ENCODE measurements at places on chromosomes 11 and 22.

GRCh38 chr11:64316672-64317324, 561 bp downstream of the TRMT112 start:
- peak; percentile 54 for DNase-seq

DNA sequence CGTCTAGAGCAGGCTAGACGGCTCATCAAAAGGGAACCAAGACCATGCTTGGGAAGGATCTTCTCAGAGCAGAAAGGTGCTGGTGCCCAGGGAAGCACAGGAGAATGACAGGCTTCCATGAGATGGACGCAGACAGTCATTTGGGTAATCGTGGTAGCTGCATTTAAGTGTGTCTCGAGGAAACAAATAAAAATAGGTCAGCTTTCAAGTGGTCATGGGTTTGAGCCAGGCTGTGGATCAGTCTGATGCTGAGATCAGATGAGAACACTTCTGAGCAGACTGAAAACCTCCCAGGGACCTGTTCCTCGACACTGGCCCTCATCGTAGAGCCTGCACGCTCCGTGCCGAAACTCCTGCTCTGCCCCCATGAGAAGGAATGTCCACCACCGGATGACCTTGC, 4.7 kb downstream of the CARS1 start:
- DNase-seq: no peak

- DNase-seq: no peak
Observed at GRCh38 chr11:12642040-12642439, 32.2 kb upstream of the TEAD1 start.

DNA sequence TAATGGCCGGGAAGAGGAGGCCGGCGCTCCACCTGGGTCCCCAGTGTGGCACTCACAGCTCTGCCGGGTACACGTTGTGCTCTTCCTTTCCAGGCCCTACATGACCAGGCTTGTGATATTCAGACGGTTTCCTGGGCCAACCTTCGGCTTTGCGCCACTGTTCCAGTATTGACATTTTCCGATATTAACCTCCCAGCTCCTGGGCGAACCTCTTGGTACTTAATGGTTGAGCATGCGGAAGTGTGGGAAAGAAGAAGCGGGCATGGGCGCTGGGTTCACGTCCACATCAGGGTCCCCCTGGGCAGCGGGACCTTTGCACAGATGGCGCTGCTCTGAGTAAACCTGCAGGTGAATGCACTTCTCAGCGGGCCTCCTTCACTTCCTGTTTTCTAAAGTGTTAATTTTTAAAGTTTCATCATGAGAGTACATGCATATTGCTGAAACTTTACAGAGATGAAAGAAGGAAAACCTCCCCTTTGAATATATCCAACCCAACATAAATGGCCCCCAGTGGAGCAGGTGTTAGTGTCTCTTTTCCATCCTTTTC, 286.7 kb downstream of the TBC1D22A start:
- no peak for DNase-seq

DNA sequence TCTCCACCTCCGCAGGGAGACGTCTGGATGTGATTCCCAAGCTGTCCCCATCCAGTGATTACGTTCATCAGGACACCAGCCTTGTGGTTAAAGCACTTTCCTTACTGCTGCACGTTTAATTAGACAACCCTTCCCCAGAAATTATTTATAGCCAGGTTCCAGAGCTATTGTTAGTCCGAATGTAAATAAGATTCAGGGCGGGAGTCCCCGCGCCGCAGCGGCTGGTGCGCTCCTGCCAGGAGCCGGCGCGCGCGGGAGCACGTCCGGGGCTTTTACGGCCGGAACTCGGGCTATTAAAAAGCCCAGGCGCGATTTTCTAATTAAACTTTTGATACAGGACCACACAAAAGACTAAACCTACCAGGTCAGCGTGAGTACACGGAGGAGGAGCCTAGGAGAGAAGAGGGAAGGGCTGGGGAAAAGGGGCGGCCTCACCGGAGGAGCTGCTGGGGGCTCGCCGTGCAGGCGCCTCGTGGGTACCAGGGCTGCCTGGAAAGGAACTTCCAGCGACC, 538.3 kb downstream of the OPCML start:
- no peak for DNase-seq

- DNase-seq: peak; percentile 88
Observed at GRCh38 chr11:67505605-67506396, 638 bp upstream of the PITPNM1 start.

GRCh38 chr11:3926458-3927095, 71.1 kb downstream of the STIM1 start:
- DNase-seq: no peak

DNA sequence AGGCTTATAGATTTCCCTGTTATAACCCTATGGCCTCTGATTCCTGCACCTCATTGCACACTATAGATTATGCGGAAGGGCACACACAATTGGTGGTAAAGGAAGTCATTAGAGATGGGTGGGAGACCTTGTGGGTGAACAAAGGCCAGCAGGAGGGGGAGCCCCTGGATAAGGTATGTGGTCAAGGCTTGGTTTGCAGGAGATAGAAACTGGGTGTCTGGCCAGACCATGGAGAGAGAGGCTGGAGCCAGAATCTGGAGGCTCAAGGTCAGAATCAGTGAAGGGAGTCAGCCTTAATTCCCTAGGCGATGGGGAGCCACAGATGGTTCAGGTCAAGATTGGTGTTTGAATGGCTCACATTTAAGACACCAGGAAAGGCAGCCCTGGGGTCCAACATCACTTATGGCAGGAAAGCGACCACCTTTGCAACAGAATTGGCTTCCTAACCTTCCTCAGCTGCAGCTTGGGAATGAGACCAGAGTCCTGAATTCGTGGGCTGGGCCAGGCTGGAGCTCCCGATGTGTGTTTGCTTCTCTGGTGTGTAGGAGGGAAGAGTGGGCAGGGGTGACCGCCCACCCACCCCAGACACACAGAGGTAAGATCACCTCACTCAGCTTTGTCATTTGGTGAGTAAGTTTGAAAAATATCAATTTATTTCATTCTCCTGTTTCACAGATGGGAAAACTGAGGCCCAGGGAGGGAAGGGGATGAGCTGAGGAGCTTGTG, 22.7 kb upstream of the SCUBE1 start:
- DNase-seq: no peak

DNA sequence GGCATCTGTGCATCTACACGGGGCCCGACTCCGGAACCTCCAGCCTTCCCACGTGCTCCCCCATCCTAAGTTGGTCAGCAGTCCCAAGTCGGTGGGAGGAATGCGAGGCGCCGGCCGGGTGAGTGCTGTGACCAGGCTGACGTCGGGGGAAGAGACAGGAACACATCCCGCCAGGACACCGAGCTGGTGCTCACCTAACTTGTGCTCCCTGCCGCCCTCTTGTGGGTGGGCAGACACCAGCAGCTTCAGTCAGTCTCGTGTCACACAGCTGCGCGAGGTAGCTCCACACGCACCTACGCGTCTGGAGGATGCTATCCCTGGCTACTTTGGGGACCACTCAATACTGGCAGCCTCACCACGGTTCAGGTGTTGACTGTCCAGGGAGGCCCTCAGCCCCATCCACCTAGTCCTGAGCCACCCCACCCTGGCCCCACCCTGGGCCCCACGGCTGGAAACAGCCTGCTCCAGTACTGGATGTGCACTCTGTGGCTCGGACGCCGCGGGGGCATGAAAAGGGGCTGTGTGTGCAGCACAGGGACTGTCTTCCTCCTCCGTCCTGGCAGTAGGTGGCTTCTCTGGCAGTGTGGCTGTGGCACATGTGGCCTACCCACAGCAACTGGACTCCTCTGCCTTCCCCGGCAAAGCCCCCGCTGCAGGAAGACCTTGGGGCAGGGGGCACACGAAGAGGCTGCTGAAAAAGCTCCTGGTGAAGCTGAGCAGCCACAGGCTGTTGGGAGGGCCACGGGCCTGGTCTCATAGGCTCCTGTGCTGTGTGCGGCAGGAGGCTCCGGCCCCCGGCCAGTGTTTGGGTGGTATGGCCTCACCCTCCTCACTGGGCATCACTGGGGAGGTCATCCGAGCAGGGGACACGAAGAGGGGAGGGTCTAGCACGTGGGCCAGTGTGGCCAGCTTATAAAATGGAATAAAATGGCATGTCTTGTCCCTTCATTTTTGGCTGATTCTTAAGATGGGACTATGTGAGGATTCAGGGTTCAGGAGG, 11.2 kb upstream of the BID start:
- DNase-seq: peak; percentile 78

GRCh38 chr11:1267441-1268100, 41.9 kb downstream of the TOLLIP start:
- no peak for DNase-seq

DNA sequence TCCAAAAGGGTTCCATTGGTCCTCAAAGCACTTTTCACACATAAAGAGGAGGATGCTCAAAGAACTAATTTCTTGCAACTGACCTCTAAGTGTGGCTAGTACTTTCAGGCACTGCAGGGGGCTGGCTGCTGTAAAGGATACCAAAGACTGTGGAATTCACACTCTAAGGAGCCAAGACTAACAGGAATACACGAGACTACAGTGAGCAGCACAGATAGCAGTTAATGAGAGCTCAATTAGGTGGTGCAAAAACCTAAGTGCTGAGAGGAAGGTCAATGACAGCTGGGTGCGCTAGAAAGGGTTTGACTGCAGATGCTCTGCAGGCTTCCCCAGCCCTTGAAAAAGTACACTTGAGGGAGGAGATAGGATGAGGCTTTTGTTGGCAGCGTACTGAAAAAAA, 124.3 kb upstream of the NTM start:
- DNase-seq: no peak

- no peak for DNase-seq
Observed at GRCh38 chr11:58227956-58228615, 632 bp downstream of the OR10Q1 start.

- no peak for DNase-seq
Observed at GRCh38 chr11:60743058-60743457, 13.6 kb upstream of the MS4A15 start.

All from hematopoietic multipotent progenitor cell treated with erythropoietin and hydrocortisone succinate and interleukin-3 and kit ligand, for 15 days (in vitro differentiated cells).